ENCODE measurements at places on chromosomes 4 and X.
A peak's percentile ranks its signal among the peaks of the same experiment; 100 is the strongest.

DNA sequence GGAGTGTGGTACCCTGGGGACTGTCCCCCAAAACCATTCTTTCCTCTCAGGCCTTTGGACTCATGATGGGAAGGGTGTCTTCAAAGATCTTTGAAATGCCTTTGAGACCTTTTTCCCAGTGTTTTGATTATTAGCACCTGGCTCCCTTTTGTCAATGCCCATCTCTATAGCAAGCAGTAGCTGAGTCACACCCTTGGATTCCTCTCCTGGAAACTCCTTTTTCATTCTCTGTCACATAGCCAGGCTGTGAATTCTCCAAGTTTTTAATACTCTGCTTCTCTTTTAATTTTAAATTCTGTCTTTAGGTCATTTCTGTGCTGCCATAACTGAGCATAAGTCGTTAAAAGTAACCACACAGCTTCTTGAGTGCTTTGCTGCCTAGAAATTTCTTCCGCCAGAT, 29.7 kb downstream of the IL21 start:
- DNase-seq: no peak

GRCh38 chr4:15089979-15090378, 87.7 kb downstream of the CPEB2 start:
- DNase-seq: no peak

DNA sequence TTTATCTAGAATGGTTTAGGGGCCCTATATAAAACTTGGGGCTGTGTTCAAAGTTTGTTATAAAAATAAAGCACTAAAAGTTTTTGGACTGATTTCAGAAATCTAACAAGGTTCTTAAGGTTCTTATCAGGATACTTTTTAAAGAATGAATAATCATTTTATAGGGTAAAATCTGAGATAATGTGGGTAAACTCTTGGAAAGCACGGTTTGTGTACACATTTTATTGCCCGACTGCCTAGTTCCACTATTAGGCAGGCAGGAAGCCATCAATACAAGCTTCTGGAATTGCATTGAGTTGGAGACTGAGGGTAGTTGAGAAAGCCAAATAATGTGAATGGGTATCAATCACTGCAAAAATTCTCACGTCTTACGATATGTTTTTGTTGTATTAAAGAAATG, 331.0 kb upstream of the PITX2 start:
- DNase-seq: no peak

GRCh38 chrX:11908371-11908770, 150.3 kb downstream of the MSL3 start:
- no peak for DNase-seq

GRCh38 chr4:148332486-148332885, 109.7 kb downstream of the NR3C2 start:
- DNase-seq: no peak

GRCh38 chr4:121736735-121737351, 28.1 kb downstream of the SMIM43 start:
- DNase-seq: no peak

DNA sequence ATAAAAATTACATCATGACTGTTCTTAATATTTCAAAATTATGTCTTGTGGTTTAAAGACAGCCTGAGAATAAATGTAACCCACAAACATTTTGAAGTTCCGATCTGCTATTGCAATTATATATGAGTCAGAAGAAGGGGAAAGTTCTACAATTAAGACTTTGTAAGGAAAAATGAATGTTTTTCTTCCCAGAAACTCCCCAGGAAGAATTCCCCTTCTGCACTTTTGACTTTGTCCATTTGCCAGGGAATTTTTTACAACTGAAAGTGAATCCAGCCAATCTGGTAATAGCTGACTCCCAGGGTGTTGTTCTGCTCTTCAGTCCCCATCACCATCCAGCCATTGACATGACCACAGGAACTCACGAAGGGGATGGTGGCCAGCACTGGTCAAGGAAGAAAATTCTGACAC, 61.6 kb upstream of the NOCT start:
- no peak for DNase-seq

DNA sequence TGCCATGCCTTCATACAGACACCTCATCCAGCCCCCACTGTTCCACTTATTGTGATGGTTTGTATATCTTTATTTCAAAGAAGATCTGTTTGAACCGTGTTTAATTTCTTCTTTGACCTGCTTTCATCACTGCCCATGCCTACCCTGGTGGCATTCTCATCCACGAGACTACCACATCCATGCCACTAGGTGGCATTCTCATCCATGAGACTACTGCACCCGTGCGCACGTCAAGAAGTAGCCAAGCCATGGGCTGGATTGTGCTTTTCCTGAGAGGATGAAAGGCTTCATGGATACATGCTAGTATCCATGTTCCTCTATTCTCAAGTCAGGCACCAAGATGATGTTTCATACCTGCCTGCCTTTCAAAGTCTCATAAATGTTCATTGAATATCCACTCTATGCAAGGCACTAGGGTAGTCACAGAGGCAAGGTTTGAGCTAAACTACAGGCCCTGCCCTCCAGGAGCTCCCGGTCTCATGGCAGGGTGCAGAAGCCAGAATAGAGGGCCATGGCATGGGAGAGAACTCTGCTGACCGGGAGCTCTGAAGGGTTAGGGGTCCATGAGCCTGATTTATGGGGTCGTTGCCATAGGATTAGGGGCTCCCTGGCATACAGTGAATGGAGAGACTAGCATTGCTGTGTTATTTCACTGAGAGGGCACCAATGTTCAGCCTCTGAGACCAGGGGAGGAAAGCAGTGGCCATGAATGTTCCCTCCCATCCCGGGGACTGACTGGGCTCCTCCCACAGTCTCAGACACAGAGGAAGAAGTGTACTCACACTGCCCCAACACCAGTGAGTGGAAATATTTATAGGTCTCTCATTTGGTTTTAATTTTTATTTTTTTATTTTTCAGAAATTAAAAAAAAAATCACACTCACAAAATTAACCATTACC, 24.8 kb upstream of the EOLA2 start:
- no peak for DNase-seq

GRCh38 chrX:13937370-13938050, 92.2 kb downstream of the GEMIN8 start:
- DNase-seq: no peak

DNA sequence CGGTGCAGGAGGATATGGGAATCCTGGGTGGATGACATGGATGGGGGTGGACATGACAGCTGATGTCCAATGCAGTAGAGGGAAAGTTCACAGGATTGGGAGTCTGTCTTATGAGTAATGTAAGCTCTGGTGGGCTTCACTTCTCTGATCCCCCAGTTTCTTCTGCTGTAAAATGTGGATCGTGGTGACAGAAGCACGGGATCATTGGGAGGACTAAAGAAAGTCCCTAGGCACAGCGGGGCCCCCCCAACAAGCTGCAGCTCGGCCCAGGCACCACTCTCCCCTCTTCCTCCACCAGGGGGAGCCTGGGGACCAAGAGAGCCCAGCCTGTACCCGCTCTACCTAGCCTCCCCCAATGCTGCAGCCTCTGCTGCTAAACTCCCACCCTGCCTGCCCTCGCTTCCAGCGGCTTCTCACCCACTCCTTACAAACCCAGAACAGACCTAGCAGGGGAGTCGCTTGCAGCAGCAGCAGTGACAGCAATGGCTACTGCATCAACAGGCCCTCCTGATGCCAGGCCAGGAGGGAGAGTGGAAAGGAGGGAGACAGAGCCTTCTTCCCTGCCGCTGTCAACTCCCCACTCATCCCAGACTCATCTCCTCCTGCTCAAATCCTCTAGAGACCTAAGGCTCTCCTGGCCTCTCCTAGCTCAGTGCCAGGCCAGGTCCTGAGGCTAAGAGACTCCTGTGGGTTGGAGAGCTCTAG, 36.1 kb upstream of the IQSEC2 start:
- peak; percentile 46 for DNase-seq

DNA sequence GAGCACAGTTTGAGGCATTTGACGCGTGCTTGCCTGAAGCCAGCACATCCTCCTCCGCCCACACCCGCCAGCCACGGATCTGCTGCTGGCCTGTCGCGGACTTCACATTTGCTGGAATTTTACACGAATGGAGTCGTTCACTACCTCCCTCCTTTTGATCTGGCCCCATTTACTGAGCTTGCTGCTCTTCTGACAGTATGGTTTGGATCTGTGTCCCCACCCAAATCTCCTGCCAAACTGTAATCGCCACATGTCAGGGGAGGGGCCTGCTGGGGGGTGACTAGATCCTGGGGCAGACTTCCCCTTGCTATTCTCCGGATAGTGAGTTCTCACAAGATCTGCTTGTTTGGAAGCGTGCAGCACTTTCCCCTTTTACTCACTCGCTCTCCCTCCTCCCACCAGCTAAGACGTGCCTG, 19.9 kb upstream of the CPLX1 start:
- no peak for DNase-seq

DNA sequence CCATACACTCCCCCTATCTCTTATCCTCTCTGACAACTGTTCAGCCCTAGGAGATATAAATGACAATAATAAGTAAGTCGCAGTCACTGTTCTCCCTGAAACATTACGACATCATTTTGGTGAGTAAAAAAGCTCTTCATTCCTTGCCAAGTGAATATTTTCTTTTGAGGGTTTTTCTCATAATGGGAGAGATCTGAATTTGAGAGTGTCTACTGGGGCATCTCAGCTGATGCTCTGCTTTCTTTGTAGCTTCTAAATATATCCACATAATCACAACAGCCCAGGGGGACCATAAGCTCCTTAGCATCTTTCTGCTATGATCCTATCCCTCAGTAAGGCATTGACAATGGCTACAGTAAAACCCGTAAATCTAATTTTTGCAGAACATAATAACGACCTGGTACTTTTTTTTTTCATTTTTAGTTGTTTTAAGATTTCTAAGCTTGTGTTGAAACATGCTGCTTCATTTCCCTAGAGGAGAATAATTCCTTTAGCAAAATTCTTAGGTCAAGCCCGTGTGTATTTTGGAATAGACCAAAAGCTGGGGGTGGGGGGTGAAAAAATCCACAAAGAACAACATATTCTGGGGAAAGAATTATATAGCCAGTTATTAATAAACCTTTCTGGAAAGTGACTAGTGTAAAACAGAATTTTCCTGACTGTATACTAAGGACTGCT, 78.1 kb upstream of the GPM6B start:
- DNase-seq: no peak

- DNase-seq: no peak
Measured at GRCh38 chr4:77629885-77630284, 24.3 kb downstream of the CXCL13 start.

DNA sequence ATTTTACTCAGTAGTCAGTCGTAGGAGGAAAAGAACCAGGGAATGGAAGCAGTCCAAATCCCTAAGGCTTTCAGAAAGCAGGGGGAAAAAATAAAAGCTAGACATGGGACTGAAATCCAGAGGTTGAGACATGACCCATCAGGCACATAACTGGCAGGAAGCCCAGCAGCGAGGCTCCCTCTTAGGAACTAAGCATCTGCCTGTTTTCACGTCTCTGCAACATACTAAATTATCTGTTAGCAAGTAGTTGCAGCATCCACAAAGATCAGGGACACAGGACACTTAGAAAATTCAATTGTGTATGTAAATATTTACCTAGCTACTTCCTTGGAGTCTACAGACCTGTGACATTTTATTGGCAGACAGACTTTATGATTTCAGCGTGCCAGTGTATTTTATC, 118.0 kb upstream of the EDNRA start:
- no peak for DNase-seq

GRCh38 chr4:181323061-181323460, 920.1 kb upstream of the TENM3 start:
- DNase-seq: no peak

DNA sequence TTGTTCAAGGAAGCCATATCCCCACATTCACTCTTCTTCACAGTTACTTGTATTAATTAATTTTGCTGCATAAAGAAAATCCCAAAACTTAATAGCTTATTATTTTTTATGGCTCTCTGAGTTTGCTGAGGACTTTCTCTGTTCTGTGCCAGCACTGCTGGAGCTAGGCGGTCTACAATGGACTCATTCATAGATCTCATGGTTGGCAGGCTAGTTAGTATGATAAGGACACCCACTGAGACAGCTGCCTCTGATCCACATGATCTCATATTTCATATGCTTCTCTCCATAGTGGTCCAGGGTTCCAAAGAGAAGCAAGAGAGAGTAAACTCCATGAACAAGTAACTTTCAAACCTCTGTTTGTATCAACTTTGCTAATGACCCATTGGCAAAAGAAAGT, 170.2 kb downstream of the ADGRA3 start:
- DNase-seq: no peak

GRCh38 chr4:74205559-74205958, 47.6 kb downstream of the MTHFD2L start:
- DNase-seq: no peak

GRCh38 chr4:16155528-16156169, 70.6 kb downstream of the TAPT1 start:
- no peak for DNase-seq

DNA sequence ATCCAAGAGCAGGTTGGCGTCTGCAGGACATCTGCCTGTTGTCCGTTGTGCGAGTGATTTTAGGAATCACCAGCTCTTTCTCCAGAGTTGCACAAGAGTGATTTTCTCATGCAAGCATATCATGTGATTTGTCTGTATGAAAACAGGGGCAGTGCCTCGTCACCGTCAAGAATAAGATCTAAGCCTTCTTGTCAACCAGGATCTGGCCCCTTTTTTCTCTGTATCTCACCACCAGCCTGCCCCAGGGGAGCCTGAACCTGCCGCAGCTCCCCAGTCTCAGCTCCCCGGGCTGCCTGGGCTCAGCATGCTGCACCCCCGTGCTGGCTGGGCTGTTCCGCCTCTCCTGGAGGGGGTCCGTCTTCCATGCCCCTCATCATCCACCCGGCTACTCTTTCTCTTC, 90.5 kb downstream of the STOX2 start:
- no peak for DNase-seq

- DNase-seq: no peak
Measured at GRCh38 chrX:85004255-85004654, 578 bp downstream of the APOOL start.

- no peak for DNase-seq
Measured at GRCh38 chr4:78937837-78938236, 1.4 kb downstream of the PAQR3 start.

- DNase-seq: no peak
Measured at GRCh38 chr4:74638001-74638400, 156.3 kb downstream of the BTC start.

GRCh38 chr4:68865188-68865638, 49.4 kb downstream of the UGT2B10 start:
- DNase-seq: no peak

DNA sequence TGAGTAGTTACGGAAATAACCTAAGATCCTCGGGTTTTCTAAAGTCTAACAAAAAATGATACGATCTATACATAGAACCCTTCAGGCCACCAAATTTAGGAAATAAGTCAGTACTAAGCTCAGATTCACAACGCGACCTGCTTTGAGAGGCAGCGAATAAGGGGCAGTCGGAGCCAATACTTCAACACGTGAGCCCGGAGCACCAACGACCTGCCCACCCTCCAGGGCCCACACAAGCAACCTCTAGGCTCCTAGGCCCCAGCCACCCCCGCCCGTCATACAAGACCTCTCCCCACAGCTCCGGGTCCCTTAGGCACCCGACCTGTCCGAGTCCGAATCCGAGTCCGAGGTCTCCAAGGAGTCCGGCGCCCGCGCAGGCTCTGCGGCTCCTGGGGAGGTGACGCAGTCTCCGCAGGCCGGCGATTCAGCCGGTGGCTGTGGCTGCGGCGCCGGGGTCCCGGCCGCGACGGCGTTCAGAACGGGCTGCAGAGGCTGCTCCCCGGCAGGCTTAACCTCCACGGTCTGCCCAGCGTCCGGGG, 580 bp downstream of the NAF1 start:
- DNase-seq: peak; percentile 24
